ENCODE measurements at places on chromosomes 2 and 18. TPM values are rescaled to one million over a fixed set of nuclear protein-coding genes. Genes with fewer than 3 reads are reported as not detected.

DNA sequence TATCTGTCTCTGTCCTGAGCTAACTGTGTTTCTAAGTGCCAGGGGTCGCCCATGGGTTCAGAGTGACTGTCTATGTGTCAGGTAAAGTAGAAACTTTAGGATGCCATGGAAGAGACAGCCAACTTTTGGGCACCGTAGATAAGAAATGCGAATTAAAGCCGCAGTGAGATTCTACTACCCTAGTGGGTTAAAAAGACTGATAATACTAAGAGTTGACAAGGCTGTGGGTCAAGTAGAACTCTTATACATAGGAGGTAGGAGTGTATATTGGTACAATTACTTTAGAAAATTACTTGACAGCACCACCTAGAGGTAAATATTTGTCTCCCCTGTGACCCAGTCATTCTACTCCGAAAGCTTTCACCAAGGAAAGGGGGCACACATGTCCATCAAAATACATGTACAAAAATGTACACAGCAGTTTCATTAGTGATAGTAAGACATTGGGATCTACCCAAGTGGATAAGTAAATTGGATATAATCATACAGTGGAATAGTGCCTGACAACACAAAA, 371.3 kb downstream of the SLC4A3 start:
- H3K27me3 ChIP-seq = no peaks in the 10 kb centered on the region
- no peak for DNase-seq
- H3K4me3 ChIP-seq = no peak overlapping the region
- no peak overlapping the region for H3K27ac ChIP-seq

DNA sequence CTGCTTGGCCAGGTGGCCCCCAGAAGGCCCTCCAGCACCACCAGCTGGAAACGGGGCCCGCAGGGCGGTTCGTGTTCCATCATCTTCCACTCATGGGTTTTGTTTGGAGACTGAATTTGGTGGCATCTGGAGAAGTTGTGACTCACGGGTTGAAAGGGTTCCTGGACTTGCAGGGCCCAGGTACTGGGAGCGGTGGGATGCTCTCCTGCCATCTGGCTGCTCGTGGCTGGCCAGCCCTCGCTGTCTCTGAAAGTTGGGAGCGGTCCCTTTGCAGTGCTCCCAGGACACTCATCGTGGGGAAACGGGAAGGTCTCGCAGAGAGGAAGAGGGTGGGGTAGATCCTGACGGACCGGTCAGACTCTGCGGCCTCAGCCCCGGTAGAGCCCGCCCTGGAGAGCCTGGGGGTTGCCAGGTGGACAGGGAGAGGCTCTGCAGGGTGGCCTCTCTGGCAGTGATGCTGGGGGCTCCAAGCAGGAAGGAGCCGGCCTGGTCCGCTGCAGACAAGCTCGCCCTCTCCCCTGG, 47.5 kb downstream of the TWIST2 start:
- no peaks in the 10 kb centered on the region for H3K27me3 ChIP-seq
- no peak for DNase-seq
- no peak overlapping the region for H3K4me3 ChIP-seq

DNA sequence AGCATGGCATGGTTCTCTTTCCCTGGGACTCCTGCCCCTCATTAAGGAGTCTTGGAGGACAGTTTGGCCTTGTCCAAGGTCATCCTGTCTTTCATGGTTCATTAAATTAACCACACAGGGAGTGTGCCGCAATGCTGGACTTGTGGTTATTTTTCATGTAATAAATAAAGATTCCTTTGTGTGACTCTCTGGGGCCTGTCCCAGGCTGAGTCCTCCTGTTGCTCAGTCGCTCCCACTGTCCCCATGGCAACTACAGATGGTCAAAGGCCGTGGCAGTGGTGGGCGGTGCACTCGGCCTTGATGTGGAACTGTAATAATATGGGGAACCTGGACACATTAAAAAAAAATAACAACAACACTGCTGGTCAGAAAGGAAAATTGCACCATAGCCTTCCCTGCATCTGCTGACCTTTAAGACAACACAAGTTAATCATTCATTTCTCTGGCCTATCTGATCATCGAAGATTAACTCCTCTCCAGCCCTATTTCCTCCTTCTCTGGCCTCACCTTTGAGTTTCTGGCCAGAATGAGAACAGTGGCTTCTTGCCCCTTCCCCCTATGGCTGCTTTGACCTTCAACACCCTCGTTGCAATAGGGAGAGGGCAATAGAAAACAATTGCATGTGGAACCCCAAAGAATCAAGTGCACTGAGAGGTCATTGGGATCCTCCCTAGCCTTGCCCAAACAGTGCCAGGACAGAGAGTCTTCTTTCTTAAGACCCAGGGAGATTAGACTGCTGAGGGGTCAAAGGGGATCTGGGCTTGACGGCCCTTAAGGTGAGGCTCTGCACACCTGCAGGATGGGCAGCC, 44.7 kb downstream of the PSD4 start:
- peak overlapping the region; percentile 90 for H3K27ac ChIP-seq
- H3K36me3 ChIP-seq = no peaks in the 10 kb centered on the region
- no peaks in the 10 kb centered on the region for H3K27me3 ChIP-seq
- peaks cover 36% of the 10 kb centered on the region for H3K4me1 ChIP-seq

GRCh38 chr18:32383050-32383819, 87.4 kb downstream of the GAREM1 start:
- H3K27me3 ChIP-seq = no peaks in the 10 kb centered on the region
- no peak for DNase-seq
- no peaks in the 10 kb centered on the region for H3K36me3 ChIP-seq
- no peak overlapping the region for H3K27ac ChIP-seq
- no peaks in the 10 kb centered on the region for H3K4me1 ChIP-seq

GRCh38 chr2:165568361-165568760, 98.9 kb downstream of the CSRNP3 start:
- H3K4me1 ChIP-seq = no peaks in the 10 kb centered on the region
- no peaks in the 10 kb centered on the region for H3K36me3 ChIP-seq
- no peak overlapping the region for H3K4me3 ChIP-seq

DNA sequence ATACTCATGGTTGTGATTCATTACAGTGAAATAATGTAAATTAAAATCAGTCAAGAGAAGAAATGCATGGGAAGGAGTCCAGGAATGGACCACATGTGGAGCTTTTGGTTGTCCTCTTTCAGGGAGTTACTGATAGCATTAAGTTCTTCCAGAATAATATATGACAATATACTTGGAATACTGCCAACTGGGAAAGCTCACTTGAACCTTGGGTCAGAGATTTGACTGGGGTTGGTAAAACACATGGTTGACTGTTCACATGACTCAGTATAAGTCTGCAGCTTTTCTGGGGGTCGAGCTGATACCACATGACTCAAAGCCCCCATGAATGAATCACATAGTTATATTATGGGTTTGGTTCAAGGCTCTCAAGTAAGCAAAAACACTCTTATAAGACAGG, 1109.0 kb upstream of the CHAC2 start:
- no peak for DNase-seq
- H3K27me3 ChIP-seq = no peaks in the 10 kb centered on the region
- no peaks in the 10 kb centered on the region for H3K4me1 ChIP-seq
- no peak overlapping the region for H3K27ac ChIP-seq

DNA sequence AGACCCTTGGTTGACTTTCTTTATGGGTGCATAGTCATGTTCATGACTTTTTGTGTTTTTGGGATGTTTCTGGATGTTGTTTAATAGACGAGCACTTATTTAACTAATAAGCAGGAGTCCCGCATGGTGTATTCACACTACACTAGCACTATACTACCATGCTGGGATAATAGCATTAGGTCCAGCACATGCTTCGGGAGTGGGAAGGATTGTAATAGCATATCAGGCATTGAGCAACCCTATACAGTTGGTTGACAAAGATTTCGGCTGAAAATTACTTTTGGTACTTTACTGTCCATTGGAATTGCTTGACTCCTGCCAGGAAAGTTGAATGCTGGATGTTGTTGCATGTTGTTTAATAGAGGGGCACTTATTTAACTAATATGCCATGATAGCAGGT, 2.8 kb downstream of the SH3RF3 start:
- H3K36me3 ChIP-seq = no peaks in the 10 kb centered on the region
- H3K27me3 ChIP-seq = peaks cover 10% of the 10 kb centered on the region
- H3K27ac ChIP-seq = no peak overlapping the region

- no peaks in the 10 kb centered on the region for H3K4me1 ChIP-seq
- no peak overlapping the region for H3K4me3 ChIP-seq
- H3K36me3 ChIP-seq = no peaks in the 10 kb centered on the region
- DNase-seq = no peak
- no peaks in the 10 kb centered on the region for H3K27me3 ChIP-seq
- H3K27ac ChIP-seq = no peak overlapping the region
Measured at GRCh38 chr18:6755107-6755506, 25.6 kb downstream of the ARHGAP28 start.

DNA sequence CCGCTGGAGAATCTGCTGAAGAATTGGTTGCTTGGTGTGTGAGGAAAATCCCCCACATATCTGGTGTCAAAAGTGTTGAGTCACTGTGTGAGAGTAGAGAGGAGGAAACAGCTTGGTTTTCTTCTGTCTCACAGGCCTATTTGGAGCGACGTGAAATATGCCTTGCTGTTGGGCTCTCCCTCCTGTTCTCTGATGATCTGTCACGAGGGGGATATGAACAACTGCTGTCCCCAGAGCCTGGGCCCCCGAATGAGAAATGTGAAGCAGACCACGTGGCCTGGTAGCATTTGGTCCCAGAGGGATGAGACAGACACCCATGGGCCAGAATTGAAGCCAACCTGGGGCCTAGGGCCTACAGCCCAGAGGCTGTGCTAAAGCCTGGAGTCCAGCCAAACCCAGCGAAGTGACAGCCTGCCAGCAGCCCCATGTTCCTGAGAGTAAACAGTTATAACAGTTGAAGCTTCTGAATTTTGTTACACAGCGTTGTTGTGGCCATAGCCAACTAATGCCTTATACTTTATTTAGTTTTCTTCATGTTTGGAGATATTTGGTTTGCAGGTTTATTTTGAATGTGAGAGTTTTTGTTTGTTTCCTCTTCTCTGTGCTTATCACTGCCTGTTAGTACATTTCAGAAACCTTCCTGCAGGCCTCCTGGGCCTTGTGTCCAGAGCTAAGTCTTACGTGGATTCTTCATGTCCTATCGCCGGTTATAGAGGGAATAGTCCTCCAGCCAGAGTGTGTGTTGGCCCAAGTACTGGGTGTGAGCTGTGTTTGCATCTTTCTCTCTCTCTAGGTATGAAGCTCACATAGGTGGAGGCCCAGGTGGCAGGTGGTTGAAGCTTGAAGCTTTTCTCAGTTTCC, 18.7 kb upstream of the COLEC12 start:
- no peaks in the 10 kb centered on the region for H3K27me3 ChIP-seq
- H3K4me1 ChIP-seq = no peaks in the 10 kb centered on the region
- DNase-seq = peak; percentile 29
- no peak overlapping the region for H3K27ac ChIP-seq

GRCh38 chr2:24970483-24971285, 1.1 kb downstream of the DNAJC27 start:
- H3K36me3 ChIP-seq = peaks cover 6% of the 10 kb centered on the region
- H3K27ac ChIP-seq = peak overlapping the region; percentile 99
- H3K4me3 ChIP-seq = peak overlapping the region; percentile 61
- H3K4me1 ChIP-seq = no peaks in the 10 kb centered on the region
- no peaks in the 10 kb centered on the region for H3K27me3 ChIP-seq
- no peak for DNase-seq

- H3K4me1 ChIP-seq = no peaks in the 10 kb centered on the region
- no peaks in the 10 kb centered on the region for H3K36me3 ChIP-seq
- DNase-seq = no peak
- no peaks in the 10 kb centered on the region for H3K27me3 ChIP-seq
- no peak overlapping the region for H3K4me3 ChIP-seq
Measured at GRCh38 chr2:167438206-167438605, 549.9 kb downstream of the XIRP2 start.

DNA sequence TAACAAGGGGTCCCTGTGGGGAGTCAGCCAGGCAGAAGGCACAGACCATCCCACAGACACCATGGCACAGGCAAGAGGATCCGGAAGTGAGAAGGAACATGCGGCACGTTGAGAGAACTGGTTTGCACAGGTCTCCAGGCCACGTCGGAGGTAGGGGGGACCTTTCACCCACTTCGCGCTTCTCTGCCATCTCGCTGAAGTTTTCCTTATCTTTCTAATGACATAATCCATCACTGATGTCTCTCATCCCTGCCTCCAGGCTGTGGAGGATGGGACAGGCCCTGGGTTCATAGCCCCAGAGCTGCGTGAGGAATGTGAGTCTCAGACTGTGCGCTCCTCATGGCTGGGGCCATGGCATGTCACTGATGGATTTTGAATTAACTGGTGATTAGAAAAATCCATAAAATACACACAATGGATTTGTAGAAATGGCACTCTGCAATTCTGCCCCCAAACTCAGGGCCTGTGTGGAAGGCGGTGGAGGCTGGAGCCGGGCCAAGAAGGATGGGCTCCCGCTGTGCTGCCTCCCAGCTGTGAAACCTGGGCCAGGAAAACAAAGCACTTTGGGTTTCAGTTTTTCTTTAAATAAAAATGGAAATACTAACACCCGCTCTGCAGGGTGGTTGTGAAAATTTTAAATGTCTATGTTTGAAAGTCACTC, 113.3 kb upstream of the ALKAL2 start:
- no peaks in the 10 kb centered on the region for H3K36me3 ChIP-seq
- no peaks in the 10 kb centered on the region for H3K27me3 ChIP-seq
- no peaks in the 10 kb centered on the region for H3K4me1 ChIP-seq
- no peak overlapping the region for H3K4me3 ChIP-seq
- DNase-seq = no peak

DNA sequence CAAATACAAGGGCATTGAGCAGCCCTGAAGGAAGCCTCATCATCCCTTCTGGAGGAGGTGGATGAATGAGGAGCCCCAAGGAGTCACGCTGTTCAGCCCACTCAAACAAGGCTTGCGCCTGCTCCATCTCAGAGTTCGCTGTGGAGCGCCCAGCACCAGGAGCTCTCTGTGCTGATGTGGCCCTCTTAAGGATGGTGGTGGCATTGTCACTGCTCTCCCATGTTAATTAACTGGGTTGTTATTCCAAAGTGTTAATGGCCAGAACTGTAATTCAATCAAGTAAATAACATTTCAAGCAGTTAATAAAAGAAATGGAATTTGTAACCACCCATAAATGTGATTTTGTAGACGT, 726.0 kb upstream of the RAB6C start:
- H3K4me1 ChIP-seq = no peaks in the 10 kb centered on the region
- no peak for DNase-seq
- H3K36me3 ChIP-seq = no peaks in the 10 kb centered on the region
- H3K27ac ChIP-seq = no peak overlapping the region
- H3K4me3 ChIP-seq = no peak overlapping the region
- H3K27me3 ChIP-seq = no peaks in the 10 kb centered on the region

DNA sequence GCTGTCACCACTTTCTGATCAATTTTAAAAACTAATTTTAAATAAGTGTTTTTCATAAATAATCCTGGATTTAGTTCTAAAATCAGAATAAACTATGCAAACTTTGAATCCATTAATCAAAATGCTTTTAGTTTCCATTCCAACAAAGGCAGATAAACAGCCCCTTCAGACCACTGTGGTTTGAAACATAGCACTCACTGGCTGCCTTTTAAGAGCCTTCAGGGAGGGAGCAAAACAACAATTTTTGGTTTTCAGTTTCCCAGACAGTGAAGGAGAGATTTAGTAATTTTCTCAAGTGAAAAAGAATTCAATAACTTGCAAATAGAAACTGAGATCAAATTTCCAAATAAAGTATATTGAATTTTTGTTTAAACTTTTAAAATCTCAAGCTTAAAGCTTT, 46.1 kb downstream of the CDK15 start:
- DNase-seq = no peak
- H3K27me3 ChIP-seq = no peaks in the 10 kb centered on the region
- no peak overlapping the region for H3K4me3 ChIP-seq
- H3K36me3 ChIP-seq = no peaks in the 10 kb centered on the region

Gene ABCG8
- 64.0 TPM for total RNA-seq

Gene GALNT14
- 2.8 TPM for total RNA-seq

Gene ST6GAL2
- total RNA-seq = 0.80 TPM

Gene SLC14A1
- 0.26 TPM for total RNA-seq

Measured in right lobe of liver (tissue), 6 donors.